H54 (cell line): ENCODE measurements at places on chromosomes 6 and 20.

DNA sequence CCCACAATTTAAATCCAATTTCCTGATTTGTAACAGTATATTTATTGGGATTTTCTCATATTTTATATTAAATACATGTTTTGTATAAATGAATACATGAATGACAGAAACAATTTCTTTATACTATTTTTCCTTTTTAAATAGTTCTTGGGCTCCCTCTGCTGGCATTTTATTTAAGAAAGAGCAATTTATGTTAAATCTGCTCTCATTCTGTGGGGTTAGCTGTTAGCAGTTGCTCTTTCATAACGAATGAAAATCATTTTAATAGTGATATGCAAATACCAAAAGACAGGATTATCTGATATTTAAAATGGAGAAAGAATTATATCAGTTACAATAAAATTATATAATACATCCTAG is 118.3 kb downstream of the RALGAPA2 start:
- no peak for DNase-seq

- DNase-seq = no peak
Observed at GRCh38 chr20:5447188-5447587, 130.4 kb upstream of the PROKR2 start.

DNA sequence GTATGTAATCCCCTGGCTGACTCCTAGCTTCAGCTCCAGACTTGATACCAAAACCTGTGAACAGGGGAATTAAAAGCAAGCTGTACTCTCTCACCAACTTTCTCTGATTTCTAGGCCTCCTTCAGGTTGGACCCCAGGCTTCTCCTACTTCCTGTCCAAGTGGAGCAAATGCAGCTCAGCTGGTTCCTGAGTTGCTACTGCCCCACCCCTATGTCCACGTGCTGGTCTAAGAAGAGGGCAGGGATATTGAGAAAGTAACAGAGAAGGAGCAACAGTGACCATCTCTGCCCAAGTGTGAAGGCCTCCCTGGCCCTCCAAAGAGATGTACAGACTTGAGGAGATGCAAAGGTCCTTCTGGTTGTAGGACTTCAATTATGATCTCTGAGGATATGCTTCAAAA is 188.3 kb upstream of the MCHR2 start:
- DNase-seq = no peak

GRCh38 chr20:4876731-4877130 is 124.6 kb downstream of the SLC23A2 start:
- no peak for DNase-seq

DNA sequence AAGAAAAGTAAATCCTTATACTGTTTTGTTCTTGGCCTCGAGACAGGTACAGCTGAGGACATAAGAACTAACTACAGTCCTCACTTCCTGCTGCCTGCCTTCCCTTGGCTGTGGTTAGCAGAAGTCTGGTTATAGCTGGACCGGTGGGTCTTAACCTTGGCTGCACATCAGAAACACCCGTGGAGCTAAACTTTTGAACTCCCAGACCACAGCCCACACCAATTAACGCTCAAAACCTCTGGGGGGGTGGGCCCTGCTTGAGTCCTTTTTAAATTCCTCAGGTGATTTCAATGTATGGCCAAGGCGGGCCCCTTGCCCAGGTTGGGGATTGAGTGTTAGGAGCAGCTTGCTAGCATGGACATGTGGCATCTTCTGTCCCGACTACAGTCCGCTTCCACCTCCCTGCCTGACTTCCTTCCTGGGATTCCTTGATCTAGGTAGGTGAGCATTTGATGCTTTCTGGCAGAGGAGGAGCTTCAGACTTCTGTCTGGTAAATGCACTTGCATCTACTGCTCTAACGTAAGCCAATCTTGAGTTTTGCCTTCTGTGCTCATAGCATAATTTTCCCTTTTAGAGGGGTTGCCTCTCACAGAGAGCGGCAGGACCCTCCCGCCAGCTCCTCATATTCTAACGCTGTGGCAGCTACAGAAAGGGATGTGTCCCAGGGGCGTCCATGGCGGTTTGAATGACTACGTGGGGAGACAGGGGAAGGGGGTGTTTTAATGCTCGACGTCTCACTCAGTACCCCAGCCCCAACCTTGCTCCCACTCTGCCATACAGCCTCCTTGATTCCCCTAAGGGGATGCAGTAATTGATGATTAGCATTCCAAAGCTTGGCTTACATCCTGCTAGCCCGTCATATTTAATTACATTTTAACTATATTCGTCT is 390.1 kb downstream of the ZFAND3 start:
- no peak for DNase-seq

GRCh38 chr6:31485055-31485454 is 12.9 kb upstream of the MICB start:
- no peak for DNase-seq

DNA sequence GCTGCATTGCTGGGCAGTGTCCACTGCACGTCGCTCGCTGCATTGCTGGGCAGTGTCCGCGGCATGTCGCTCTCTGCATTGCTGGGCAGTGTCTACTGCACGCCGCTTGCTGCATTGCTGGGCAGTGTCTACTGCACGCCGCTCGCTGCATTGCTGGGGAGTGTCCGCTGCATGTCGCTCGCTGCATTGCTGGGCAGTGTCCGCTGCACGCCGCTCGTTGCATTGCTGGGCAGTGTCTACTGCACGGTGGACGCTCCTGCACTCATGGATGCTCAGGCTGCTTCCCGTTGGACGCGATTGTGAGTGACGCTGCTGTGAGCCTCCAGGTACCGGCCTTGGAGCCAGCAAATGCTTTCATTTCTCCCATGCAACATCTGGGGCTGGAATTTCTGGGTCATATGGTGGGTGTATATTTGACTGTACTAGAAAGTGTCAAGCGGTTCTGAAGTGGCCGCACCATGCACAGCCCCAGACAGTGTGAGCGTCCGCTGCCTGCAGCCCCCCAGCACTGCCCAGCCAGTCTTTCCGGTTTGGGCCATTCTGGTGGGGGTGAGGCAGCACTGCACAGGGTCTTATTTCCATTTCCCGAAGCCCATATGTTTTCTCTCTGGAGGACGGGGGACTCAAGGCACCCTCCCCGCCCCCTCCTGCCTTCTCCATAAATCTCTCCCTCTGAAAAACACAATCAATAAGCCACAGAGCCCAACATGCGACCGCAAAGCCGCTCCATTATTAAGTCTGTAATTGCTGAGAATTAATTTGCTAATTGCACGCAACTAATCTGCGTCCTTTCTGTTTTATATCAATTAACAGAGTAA is 97.4 kb downstream of the YTHDF1 start:
- no peak for DNase-seq

- no peak for DNase-seq
Observed at GRCh38 chr6:109124219-109124618, 28.9 kb downstream of the CEP57L1 start.

DNA sequence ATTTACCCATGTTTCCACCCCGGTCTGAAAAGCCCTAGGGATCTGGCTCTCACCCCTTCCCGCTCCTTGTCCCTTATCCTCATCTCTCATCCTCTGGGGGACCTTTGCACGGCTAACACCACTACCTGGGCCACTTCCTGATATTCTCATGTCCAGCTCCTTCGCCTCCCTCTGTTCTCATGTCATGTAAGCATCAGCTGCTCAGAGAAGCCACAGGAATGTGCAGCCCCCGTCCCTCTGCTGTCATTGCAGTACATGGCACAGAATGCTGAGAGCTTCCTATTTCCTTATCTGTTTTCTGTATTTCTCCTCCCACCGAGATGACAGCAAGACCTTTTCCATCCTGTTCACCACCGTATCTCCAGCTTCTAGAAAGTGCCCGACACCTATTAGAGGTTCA is 102.4 kb downstream of the MTHFD1L start:
- no peak for DNase-seq

DNA sequence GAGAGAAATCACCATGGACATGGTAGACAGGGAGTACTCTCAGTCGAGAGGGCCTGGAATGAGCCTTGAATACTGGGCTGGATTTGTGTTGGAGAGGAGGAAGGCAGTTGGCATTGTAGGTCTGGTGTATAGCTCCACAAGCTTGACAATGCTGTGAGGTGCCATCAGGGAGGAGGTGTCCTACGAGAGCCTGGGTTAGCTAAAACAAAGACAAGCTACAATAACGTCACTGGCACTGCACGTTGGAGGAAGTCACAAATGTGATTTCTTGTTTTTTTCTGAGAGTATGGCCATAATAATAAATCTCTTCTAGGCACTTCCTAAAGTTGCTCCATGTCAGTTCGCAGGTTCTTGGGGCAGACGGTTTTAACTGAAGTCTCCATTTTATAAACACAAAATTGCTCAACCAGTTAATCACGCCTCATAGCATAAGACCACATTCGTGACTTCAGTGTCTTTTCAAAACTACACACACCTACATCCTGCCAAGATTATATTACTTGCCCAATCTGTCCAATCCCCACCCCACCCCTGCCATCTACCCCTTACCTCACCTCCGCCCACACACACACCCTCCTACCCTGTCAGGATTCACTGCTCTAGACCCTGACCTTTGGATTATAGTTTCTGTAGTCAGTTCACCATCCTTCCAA is 4.4 kb upstream of the HLA-DMB start:
- no peak for DNase-seq

DNA sequence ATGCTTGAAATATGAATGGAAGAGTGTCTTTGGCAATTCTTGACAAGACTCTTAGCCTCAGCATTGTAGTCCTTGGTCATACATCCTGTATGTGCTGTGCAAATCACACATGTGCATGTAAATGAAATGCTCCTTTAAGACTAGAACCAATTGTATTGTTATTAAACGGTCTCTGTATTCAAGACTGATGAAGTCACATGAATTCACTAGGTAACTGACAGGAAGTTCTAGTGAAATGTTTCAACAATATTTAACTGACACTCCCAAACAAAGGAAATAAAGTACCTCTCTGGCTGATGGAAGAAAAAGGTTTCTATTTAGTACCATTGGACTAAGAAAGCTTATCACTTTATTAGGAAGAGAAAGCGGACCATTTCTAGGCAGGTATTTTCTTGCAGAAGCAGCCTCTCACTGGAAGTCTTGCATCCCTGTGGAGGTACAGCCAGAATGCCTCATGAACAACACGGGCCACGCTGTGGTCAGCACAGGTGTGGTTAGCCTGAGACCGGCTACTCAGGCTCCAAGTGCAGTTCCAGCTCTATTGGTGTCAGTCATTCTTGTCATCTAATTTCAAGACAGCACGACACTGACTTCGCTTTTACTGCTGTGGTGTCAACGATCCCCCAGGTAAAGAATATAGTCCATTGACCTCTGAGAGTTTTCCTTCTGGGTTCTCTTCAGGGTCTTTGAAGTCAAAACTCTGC is 17.3 kb downstream of the PPP1R3G start:
- DNase-seq = no peak

DNA sequence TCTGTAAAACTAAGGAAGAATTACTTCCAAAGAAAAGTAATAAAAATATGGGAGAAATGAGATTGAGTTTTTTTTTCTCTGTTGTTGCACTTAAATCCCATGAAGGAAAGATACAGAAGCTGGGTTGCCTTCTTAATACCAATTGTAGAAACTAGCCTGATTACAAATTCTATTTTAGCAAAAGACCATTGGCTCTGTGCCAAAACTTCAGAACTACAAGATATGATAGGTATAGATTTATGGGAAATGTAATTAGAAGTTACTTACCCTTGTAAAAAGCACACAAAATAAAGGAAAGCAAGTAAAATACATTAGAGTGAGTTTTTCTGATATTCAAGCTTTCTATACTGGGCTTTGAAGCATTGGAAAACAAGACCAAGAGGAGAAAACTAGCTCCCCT is 73.5 kb upstream of the SCGN start:
- DNase-seq = no peak

- no peak for DNase-seq
Observed at GRCh38 chr20:47674145-47674544, 111.1 kb downstream of the SULF2 start.

- no peak for DNase-seq
Observed at GRCh38 chr6:162026843-162027242, 700.7 kb downstream of the PRKN start.

GRCh38 chr20:63009988-63010769 is 3.4 kb upstream of the BHLHE23 start:
- DNase-seq = no peak

GRCh38 chr6:160387916-160388643 is 39.9 kb downstream of the SLC22A3 start:
- DNase-seq = no peak

- DNase-seq = no peak
Observed at GRCh38 chr6:17219098-17219497, 62.1 kb upstream of the RBM24 start.

DNA sequence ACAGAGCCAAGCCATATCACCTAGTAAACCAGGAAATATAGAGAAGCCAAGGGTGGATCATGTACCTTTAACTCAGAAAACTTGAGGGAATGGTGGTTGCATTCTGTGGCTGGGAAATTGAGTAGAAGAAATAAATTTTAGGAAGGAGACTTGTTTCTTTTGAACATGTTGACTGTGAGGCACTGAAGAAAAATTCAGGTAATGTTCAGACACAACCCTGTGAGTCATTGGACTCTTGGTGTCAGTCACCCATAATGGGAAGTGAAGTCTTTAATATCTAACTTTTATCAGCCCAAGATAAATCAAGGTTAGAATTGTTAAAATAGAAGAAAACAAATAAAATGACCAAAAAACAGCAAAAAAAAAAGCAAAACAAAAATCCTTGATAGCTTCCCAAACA is 98.8 kb upstream of the GRIK2 start:
- DNase-seq = no peak

DNA sequence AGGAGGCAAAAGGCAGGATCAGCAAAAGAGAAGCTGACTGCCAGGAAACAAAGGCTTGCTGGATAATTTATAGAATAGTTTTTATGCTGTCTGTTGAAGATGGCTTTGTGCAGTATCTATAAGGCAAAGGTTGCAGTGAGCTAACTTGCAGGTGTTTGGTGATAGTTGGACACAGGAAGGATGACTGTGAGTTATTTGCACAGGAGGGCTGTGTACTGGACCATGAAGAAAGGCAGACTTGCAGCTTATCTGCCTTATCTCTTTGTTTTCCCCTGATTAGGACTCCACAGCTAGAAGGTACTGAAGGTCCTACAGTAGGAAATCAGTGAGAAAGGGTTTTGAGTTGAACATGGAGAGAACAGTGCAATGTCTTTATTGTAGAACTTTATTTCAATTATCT is 2.1 kb downstream of the BTN1A1 start:
- no peak for DNase-seq

DNA sequence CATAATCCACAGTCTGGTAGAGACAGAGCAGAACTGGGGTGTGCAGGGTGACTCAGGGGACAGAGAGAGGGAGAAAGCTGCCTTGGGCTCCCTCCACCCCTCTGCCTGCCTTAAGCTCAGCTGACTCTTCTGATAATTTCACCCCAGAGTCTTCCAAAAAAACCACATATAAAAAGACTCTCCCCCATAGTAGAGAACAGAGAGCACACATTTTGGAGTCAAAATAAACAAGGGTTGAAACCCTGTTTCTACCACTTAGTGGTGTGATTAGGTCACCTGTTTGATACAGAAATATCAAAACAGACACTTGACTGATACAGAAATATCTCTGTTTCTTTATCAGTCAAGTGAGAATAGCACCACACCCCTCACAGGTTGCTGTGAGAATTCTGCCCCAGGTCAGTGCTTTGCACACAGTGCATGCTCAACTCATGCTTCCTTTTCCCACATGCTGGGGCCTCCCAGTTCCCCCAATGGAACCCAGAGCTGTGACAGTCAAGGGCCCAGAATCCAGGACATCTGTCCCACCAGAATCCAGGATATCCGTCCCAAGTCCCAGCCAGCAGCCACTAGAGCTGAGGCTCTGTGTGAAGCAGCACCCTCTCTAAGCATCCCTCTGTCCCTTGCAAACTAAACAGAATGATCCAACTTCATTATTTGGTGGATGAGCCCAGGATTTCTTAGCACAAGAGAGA is 1.2 kb downstream of the TREML2 start:
- no peak for DNase-seq
